ENCODE measurements at places on chromosomes 6 and 20.

GRCh38 chr6:93358435-93358834, 60.9 kb downstream of the EPHA7 start:
- no peak for DNase-seq

GRCh38 chr20:3380228-3381070, 27.0 kb downstream of the DNAAF9 start:
- no peak for DNase-seq

GRCh38 chr6:138468320-138469015, 30.8 kb downstream of the NHSL1 start:
- no peak for DNase-seq

- no peak for DNase-seq
These were observed 33.4 kb downstream of the MTRES1 start for GRCh38 chr6:107061125-107062020.

DNA sequence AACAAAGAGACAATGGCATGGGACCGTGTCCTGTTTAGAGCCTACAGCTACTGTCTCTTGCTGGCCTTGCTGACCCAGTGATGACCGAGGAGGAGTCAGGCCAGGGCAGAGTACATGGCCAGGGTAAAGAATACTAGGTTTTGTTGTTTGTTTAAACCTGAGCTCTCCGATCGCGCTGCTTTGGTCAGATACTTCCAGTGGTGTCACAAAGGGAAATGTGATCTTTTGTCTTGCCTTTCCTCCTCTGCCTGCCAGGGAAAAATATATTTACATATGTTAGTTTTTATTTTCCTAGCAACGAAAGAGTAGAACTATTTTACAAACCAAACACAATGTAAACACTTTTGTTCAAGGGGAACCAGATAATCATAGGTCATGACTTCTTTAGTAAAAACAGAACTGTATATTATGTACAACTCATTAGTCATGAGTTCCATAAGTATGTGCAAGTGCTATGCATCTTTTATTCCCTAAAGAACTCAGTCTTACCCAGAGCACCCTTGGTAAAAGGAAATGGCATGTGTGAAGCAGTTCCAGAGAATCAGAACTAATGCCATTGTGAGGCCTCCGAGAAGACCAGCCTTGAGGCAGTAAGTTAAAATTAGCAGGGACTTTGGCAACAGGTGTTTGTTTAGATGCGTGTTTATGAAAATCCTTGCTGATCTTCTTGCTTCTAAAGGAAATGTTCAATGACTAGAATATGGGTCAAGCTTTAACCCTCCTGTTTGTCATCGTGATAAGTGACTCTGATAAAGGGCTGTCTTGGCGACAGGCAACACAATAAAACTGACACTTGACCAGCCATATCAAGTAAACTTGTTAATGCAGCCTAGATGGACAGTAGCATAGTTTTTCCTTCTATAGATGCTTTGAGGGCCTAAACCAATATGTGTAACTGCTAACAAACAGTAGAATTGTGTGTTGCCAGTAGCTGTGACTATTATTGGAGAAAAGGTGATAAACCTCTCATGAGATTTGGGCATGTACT, 204.6 kb downstream of the NKAIN2 start:
- DNase-seq = no peak

DNA sequence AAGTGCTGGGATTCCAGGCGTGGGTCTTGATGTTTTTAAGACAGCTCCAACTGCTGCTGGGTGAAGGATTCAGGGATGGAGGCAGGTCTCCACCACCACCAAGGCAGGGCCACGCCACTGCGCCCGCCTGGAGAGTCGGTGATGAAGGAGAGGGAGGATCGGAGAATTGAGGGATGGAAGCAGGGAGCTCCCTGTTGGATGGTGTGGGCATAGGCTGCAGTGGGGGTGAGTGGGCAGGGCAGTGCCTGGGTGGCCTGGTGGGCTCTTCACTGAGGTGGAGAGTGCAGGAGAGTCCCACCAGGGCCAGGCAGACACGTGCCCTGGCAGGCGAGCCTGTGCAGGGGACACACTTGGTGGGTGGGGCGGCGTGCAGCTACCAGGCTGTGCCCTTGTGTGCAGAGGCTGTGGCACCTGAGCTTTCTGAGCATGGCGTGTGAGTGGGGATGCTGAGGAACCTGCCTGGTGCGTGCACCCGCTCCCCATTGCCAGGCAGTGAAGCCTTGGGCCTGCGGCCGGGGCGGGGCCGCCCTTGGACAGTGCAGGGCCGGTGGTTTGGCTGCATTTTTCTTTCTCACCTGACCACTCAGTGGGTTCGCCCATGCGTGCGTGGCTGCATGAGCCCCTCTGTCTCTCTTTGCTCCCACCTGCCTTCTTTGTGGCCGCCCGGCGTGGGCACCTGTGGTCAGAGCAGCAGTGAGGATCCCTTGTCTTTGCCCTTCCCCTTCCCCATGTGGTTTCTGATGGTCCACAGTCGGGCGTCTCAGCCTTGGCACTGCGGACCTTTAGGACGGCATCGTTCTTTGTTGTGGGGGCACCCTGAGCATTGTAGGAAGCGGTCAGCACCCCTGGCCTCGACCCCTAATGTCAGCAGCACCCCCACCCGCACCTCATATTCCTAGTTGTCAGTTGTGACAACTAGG, 11.3 kb downstream of the RBM38 start:
- no peak for DNase-seq

All from cortex of kidney (tissue), 1 donor.